Calu3 (cell line): ENCODE measurements at places on chromosomes 4 and X. TPM values are rescaled to one million over a fixed set of nuclear protein-coding genes. Genes with fewer than 3 reads are reported as not detected.

Gene NPY2R
- not detected in 2 replicates for total RNA-seq

Gene DLG3
- total RNA-seq: 55.8 and 62.5 TPM in 2 replicates

Gene OPHN1
- total RNA-seq: 10.8 and 13.1 TPM in 2 replicates

Gene DGKK
- total RNA-seq: not detected in 2 replicates

Gene GPR50
- total RNA-seq: not detected in 2 replicates

Gene WDR45
- 42.7 and 59.3 TPM in 2 replicates for total RNA-seq

Gene CSAG3
- total RNA-seq: not detected in 2 replicates

Gene PLP1
- total RNA-seq: not detected in 2 replicates

Gene ARHGAP36
- total RNA-seq: not detected in 2 replicates

Gene PFKFB1
- total RNA-seq: 0.31 TPM in 1 of 2 replicates, not detected in the other

Gene IQCM
- not detected in 2 replicates for total RNA-seq

Gene FGF2
- total RNA-seq: 33.7 and 43.6 TPM in 2 replicates

Gene WDR17
- total RNA-seq: 6.3 and 7.6 TPM in 2 replicates

Gene KCND1
- total RNA-seq: 8.4 and 9.7 TPM in 2 replicates

Gene FAM236A
- total RNA-seq: not detected in 2 replicates

Gene MAGEA2B
- not detected in 2 replicates for total RNA-seq
